Stimulated activated CD4-positive, alpha-beta T cell treated with anti-CD3 and anti-CD28 coated beads, Interleukin-2, amount 100 ng/mL, for 24 hours (primary cell): ENCODE measurements at places on chromosomes 6 and 20.
A peak's percentile ranks its signal among the peaks of the same experiment; 100 is the strongest.

- DNase-seq: no peak
Observed at GRCh38 chr6:154683756-154684523, 49.3 kb upstream of the SCAF8 start.

GRCh38 chr6:56499095-56499494 is 143.6 kb downstream of the DST start:
- DNase-seq: no peak

DNA sequence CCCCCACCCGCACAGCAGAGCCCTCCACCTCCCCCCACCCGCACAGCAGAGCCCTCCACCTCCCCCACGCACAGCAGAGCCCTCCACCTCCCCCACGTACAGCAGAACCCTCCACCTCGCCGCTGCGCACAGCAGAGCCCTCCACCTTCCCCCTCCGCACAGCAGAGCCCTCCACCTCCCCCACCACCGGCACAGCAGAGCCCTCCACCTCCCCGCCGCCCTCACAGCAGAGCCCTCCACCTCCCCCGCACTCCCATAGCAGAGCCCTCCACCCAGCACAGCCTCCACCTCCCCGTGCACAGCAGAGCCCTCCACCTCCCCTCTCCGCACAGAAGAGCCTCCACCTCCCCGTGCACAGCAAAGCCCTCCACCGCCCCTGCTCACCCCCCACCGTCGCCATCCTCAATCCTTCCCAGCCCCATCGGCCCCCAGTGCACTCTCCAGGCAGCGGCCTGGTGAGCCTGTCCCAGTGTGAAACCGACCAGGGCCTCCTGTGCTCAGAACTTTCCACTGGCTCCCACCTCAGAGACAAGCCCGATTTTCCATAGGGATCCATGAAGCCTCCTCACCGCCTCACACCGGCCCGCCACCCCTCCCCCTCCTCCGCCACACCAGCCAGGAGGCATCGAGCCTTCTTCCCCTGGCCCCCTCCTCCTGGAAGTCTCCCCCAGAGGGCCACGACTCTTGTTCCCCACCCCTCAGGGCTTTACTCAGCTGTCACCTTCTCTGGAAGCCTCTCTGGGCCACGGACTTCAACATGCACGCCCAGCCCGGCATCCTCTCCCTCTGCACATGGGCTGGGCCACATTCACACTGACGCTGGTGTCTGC is 347.1 kb downstream of the ZFAND3 start:
- DNase-seq: no peak

GRCh38 chr20:22333885-22334545 is 250.4 kb downstream of the FOXA2 start:
- peak; percentile 49 for DNase-seq

DNA sequence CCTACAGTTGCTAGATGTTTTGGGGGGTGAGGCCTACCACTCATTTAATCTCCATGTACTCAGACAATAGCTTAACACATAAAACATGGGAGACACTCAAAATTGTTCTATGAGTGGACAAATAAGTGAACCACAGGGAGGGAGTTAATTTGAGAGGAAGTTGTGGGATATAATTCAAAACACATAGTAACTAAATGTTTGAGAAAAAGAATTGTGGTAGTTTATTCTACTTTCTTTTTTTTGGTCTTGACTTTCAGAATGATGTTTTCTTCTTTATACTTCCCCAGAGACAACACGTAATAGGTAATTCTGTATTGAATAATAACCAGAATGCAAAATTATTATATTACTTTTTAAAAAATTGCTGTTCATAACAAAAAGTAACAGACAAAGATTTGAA is 453.8 kb downstream of the RFPL4B start:
- DNase-seq: no peak

DNA sequence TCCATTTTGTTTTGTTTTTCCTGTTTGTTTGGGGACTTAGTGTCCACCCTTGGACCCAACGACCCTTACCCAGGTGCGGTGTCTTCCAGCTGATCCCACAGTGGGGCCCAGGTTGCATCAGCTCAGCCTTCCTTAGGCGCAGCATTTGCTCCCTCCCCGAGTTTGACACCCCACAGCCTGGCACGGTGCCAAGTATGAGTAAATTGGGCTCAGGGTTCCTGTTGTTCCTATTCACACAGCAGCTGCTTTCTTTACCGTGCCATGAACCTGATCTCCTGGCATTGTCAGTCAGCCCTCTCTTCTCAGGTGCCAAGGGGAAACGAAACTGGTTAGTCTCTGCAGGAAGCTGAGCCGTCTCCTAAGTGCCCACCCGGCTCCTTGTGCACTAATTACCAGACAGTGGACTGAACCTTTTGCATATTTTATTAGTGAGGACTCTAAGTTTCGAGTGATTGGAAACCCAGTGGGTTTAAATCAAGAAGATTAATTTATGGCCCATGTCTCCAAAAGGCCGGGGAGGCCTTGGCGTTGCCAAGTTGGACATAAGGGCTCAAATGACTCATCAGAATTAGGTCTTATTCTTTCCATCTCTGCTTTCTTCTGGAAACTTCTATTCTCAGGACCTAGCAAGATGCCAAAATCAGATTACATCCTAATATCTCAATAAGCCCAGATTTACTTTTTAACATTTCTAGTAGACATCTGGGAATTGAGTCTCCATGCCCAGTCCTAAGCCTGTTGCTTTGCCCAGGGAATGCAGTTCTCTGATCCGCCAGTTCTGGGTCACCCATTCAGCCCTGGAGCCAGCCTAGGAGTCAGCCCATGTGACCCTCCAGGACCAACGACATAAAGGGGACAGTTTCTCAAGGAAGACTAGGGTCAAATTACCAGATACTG is 68.8 kb downstream of the TSHZ2 start:
- no peak for DNase-seq

DNA sequence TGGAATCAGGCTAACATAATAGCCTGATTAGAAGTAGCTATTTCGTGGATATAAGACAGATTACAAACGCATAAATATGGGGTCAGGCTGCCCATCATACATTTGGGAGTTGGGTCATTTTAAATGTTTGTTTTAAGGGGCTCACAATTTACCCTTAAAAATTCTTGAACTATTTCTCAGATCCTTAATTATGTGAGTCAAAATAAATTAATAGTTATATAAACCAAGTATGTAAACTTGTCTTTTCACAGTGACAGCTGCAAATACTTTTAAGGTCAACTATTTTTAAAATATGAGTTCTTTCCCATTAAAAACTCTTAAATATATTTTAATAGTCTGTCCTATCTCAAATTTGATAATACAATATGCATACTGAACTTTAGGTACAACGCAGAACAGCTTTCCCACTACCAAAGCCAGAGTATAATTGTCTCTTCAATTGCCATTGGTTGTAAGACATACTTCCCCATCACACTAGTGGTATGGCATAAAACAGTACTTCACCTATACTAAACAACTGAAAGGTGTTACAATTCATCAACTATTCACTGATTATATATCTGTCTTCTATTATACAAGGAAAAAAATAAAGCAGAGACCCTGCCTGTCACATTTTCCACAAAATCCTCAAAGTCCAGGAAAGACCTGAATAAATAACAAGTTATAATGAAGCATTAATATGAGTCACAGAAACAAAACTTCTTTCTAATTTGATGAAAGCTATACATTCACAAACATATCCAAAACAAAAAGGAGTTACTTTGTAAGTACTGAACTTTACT is 80.8 kb upstream of the COL21A1 start:
- no peak for DNase-seq

DNA sequence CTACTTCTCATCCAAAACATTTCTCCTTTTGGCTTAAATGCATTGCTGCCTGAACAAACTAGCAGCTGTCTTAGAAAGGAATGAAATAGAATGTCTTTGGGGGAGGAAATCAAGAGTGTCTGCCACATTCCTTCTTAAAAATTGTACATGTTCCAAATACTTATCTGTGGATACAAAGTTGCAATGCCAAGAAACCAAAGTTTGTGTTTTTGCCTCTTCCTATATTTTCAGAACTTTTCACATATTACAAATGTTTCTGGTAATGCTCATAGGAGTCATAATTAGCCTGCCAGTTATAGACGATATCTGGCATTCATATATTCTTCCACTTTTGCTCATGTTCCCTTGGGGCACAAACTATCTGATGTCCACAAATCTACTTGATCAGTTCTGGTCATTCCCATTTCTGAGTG is 165.5 kb upstream of the BMP5 start:
- DNase-seq: no peak

- DNase-seq: no peak
Observed at GRCh38 chr6:78607189-78607588, 260.2 kb upstream of the IRAK1BP1 start.

- DNase-seq: no peak
Observed at GRCh38 chr20:46946796-46947195, 52.2 kb downstream of the EYA2 start.

GRCh38 chr20:54514028-54514607 is 38.7 kb downstream of the DOK5 start:
- DNase-seq: no peak

GRCh38 chr6:11373208-11373607 is 140.7 kb upstream of the NEDD9 start:
- no peak for DNase-seq

- no peak for DNase-seq
Observed at GRCh38 chr6:150227281-150227680, 84.4 kb downstream of the PPP1R14C start.

GRCh38 chr6:129695373-129696027 is 14.5 kb downstream of the ARHGAP18 start:
- no peak for DNase-seq

DNA sequence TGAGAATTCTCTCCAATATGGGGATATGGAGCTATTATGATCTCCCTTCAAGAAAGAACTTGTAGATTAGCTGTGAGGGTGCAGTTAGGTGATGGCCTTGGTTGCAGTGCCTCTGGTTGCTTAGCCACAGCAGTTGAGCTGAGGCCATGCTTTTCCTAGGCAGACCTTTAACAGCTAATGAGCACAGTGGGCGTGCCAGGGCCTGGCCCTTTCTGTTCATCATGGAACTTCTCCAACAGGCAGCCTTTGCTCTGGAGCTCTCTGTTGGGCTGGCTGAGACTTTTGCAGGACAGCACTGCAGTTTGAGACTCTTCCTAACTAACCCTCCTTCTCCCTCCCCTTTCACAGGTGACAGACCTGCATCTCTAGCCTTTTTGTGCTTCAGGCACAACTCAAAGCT is 39.7 kb upstream of the TMEM170B start:
- DNase-seq: no peak

GRCh38 chr6:3937438-3937837 is 88.3 kb downstream of the FAM50B start:
- DNase-seq: no peak

GRCh38 chr20:36267605-36268381 is 31.5 kb downstream of the AAR2 start:
- DNase-seq: no peak

DNA sequence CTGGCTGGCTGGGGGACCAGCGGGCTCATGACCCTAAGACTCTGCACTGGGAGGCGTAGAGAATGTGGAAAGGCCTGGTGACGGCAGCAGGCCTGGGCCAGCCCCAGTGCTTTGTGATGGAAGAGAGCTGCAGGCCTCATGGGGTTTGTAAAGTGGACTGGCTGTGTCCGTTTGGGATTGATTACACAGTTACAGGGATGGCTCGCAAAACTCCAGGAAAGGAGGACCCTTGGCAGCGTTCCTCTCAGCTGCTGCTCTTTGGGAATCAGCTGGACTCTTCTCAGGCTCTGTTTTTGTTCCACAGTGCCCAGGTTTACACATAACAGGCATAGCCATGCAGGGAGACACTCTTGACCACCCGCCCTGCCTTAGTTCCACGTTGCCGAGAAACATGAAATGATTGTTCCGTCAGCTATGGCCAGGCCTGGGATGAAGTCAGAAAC is 89.0 kb downstream of the SLX4IP start:
- no peak for DNase-seq

GRCh38 chr20:25076201-25076600 is 5.7 kb downstream of the VSX1 start:
- peak; percentile 9 for DNase-seq

GRCh38 chr20:23116311-23117089 is 30.4 kb upstream of the CD93 start:
- no peak for DNase-seq

DNA sequence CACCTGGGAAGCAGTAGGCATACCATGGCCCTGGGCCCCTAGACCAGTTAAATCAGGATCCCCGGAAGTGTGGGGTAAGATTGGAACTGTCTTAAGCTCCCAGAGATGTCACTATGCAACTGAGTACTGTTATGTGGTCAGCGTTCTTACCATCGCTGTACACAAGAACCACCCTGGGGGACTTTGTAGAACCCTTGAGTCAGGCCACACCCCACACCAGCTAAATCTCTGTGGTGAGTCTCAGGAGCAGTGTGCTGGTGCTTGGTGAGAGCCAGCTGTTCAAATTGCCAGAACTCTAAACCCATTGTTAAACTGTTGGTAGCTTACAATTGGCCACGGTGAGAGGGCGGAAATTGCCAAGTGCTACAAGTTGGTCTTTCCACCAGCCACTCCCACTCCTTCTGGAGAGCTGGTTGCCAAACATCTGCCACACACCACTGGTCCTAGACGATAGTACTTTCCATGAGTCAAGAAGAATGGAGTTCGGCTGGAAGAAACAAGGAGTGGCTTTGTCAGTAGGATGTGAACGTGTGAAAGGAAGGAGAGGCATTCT is 80.5 kb upstream of the SYNDIG1 start:
- DNase-seq: no peak

- no peak for DNase-seq
Observed at GRCh38 chr6:45522486-45522885, 144.8 kb upstream of the SUPT3H start.
